Small intestine (tissue), 16 donors: ENCODE measurements at places on chromosomes 4 and X.

- no peak for DNase-seq
Observed at GRCh38 chr4:181957088-181957487, 286.1 kb upstream of the TENM3 start.

DNA sequence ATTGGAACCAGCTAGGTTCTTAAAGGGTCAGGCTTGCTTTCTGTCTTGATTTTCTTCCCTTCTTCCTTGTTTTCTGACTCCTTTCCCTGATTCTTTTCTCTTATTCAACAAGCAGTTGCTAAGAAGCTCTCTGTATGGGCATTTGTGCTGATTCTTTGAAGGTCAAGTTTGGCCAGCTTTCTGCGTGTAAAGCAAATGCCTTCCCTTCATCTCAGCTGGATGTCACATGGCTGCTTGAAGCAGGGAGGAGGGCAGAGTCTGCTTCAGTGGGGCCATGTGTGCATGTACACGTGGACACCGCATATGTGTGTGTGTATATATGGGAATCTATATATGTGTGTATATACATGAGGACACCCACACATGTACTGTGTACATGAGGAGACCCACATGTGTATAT lies 139.9 kb upstream of the ATP6AP2 start:
- DNase-seq = peak; percentile 53

GRCh38 chr4:20084488-20084887 lies 167.2 kb upstream of the SLIT2 start:
- no peak for DNase-seq

GRCh38 chr4:7691982-7692381 lies 247.7 kb downstream of the AFAP1 start:
- no peak for DNase-seq

- DNase-seq = peak; percentile 83
Observed at GRCh38 chr4:42618023-42618422, 38.9 kb downstream of the ATP8A1 start.

GRCh38 chrX:41388543-41388942 lies 54.6 kb downstream of the DDX3X start:
- DNase-seq = no peak
